ENCODE measurements at places on chromosomes 11 and 22.

DNA sequence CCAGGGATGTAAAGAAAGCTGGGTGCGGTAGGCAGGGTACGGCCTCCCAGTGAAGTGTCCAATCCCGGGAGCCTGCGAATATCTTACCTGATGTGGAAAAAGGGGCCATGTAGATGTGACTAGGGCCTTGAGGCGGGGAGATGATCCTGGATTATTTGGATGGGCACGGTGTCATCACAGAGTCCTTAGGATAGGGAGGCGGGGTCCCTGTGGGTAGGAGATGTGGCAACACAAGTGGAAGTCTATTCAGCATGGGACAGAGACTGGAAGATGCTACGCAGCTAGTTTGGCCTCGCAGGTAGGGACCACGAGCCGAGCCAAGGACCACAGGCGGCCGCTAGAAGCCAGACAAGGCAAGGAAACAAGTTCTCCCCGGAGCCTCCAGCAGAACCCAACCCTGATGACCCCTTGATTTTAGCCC is 46.4 kb upstream of the SHANK2 start:
- no peak for DNase-seq

- DNase-seq = peak; percentile 93
Measured at GRCh38 chr11:64652586-64653387, 61.8 kb downstream of the SLC22A12 start.

DNA sequence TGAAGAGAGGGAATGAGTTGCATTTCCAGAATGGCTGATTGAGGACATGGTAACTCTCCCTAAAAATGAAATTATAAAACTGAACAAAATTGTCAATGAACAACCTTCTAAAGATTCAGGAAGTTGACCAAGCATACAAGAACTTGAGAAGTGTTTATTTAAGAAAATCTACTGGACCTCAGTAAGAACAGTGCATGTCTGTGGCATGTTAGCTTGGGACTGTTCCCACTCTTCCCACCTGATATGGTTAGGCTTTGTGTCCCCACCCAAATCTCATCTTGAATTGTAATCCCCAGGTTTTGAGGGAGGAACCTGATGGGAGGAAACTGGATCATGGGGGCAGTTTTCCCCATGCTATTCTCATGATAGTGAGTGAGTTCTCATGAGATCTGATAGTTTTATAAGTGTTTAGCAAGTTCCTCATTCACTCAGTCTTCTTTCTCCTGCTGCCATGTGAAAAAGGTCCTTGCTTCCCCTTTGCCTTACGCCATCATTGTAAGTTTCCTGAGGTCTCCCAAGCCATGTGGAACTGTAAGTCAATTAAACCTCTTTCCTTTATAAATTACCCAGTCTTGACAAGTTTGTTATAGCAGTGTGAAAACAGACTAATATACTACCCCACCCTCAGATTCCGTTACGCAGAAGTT is 15.4 kb downstream of the MS4A13 start:
- no peak for DNase-seq

DNA sequence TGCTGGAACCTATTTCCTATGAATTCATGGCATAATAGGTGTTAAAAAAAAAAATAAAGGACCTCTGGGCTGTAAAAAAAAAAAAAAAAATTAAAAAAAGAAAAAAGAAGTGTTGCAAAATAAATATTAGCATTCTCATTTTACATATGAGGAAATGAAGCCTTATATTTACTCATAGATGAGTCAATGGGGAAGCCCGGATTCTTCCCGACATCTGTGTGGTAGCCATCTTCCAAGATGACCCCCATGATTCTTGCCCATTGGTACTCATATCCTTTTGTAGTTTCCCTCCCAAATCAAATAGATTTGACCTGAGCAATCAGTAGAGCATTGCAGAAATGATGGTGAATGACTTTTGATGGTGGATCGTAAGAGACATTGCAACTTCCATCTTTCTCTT is 3.0 kb upstream of the SWAP70 start:
- DNase-seq = no peak

DNA sequence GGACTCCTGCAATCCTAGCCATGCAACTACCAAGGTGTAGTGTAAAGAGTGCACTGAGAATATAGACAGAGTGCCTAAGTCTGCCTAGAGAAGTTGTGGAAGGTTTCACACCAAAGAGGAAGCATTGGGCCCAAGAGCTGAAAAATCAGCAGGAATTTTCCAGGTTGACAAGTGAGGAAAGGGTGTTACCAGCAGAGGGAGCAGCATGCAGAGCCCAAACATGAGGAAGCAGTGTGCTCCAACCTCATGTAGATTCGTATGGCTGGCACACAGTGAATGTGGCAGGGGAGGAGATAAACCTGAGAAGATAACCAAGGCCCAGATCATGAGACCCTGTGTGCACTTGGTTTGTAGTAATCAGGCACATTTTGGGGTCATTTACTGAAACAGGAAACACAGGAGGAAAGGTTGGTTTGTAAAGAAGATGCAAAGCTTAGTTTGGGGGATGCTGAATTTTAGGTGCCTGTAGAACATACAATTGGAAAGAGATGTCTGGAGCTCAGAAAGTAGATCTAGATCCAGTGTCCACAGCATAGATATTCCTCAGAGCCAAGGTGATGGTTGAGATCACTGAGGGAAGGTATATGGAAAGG is 1.7 kb downstream of the HPX start:
- peak; percentile 51 for DNase-seq

DNA sequence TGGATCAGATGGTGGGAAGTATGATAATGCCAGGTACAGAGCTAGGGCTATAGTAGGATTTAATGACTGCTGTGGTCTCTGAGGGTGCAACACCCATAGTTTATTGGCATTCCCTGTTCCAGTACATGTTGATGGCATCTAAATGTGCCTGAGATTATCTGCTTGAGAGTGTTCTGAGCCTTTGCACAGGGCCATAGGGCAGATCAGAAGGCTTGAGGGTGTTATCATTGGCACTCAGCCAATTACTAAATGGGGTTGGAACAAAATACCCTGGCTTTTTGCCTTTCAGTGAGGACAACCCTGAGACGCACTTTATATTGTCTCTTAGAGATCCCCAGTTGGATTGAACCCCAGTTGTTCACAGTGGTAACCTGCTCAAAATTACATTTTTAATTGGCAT is 6.7 kb downstream of the SLC5A12 start:
- DNase-seq = no peak

GRCh38 chr11:91078221-91078620 is 855.4 kb upstream of the CHORDC1 start:
- DNase-seq = no peak

- DNase-seq = no peak
Measured at GRCh38 chr11:113188371-113188834, 126.0 kb upstream of the TTC12 start.

DNA sequence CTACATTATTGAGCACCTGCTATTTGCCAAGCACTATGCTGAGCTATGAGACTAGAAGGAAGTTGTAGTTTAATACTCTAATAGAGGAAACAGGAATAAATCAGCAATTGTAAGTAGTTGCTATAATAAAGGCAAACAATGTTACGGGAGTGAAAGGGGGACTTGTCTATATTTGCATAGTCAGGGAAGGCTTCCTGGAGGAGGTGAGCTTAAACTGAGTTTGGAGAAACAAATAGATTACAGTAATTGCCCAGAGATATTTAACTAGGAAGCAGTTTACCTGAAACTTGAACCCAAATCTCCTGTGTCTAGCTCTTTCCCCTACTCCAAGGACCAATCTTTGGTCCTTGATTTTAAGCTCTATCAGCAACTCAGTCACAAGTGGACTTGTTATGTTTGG is 2.1 kb upstream of the ENTHD1 start:
- DNase-seq = no peak

DNA sequence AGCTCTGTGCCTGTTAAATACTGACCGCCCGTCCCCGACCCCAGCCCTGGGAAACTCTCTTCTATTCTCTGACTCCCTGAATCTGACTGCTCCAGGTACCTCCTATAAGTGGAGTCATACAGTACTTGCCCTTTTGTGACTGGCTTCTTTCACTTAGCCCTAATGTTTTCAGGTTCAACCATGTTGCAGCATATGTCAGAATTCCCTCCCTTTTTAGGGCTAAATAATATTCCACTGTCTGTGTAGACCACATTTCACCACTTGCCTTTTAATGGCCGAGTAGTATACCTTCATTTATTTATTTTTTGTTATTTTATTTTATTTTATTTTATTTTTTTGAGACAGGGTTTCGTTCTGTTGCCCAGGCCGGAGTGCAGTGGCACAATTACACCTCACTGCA is 100.6 kb downstream of the RPS6KA4 start:
- no peak for DNase-seq

GRCh38 chr11:127493330-127494022 is 492.9 kb upstream of the KIRREL3 start:
- DNase-seq = peak; percentile 79

- DNase-seq = no peak
Measured at GRCh38 chr11:32891657-32892354, 805 bp upstream of the QSER1 start.

DNA sequence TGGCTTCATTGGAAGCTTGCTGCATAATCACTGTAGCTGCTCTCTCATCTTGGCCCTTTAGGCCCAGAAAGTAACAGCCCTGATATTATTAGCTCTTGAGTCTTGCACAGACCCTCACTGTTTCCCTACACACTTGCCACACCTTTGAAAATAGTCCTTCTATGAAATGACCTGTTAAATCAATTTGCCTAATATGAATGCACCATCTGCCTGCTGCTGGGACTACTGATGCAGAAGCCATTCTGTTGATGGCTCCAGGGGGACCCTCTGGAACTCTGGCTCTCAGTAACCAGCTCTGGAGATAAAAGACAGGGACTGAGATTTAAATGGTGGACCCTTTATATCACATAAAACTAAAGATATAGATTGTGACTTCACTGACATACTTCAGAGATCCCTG is 14.7 kb upstream of the AMPD3 start:
- peak; percentile 36 for DNase-seq

GRCh38 chr11:64771861-64772260 is 6.5 kb downstream of the SF1 start:
- DNase-seq = no peak

DNA sequence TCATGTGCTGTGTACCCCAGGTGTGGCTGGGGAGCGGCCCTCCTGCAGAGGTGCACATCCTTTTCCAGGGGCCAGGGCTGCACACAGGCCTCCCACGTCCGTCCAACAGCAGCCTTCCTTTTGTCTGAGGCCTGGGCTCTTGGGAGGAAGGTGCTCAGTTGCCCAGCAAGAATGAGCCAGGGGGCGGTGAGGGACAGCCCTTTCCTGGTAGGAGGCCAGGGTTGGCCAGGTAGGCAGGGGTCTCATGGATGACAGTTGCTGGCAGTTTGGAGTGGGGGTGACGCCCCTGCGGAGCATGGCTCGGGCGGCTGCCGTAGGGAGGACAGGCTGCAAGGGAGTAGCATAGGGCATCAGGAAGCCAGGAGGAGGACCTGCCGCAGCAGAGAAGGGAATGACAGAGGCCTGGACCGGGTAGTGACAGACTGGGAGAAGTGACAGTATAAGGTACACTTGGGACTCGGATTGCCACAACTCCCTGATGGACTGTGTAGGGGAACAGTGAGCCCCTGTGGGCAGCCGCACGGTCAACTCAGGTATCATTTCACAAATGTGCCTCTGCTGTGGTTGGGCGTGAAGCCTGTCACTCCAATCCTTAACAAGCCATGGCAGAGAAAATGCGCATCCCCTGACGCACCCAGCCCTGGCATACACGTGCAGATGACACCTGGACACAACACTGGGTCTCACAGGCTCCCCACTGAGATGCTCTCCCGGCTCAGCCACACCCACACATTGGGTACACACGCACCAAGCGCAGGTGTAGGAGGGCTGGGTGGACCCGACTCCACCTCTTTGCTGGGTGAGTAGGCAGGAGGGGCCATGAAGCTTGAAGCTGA is 79.7 kb downstream of the DGCR2 start:
- no peak for DNase-seq

GRCh38 chr11:117017456-117017855 is 80.8 kb downstream of the SIK3 start:
- DNase-seq = no peak

GRCh38 chr11:95361180-95361579 is 130.2 kb upstream of the SESN3 start:
- DNase-seq = no peak

DNA sequence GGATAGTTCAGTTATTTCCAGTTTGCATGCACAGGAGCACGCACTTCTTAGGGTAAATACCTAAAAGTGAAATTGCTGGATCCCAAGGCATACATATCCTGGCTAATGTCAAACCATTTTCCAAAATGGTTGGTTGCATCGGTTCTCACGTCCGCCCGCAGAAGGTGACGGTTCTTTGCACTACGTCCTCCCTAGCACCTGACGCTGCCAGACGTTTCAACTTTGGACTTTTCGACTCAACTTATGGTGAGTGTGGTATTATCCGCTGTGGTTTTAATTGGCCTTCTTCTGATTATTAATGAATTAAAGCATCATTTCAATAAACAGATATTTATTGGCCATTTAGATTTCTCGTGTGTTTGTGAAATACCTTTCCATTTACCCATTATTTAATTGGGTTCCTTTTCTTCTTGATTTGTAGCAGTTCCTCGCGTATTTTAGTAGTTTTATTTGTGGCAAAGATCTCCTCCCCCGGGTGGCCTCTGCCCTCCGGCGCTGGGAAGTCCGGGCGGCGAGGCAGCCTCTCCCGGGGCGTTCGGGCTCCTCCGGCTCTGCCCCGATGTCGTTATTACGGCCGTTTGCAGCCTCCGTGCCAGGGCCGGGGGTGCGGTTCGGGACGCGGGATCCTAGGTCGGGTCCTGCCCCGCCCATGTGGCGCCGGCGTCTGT is at the start of gene JHY:
TSS of gene JHY (plus strand) at position 571 of the 668 bp plus-strand sequence. CDS start 3,091 bp downstream, outside the sequence.
- DNase-seq = no peak

- no peak for DNase-seq
Measured at GRCh38 chr11:16630651-16631050, 107.8 kb upstream of the C11orf58 start.

GRCh38 chr22:27745809-27746208 is 55.7 kb downstream of the MN1 start:
- no peak for DNase-seq

DNA sequence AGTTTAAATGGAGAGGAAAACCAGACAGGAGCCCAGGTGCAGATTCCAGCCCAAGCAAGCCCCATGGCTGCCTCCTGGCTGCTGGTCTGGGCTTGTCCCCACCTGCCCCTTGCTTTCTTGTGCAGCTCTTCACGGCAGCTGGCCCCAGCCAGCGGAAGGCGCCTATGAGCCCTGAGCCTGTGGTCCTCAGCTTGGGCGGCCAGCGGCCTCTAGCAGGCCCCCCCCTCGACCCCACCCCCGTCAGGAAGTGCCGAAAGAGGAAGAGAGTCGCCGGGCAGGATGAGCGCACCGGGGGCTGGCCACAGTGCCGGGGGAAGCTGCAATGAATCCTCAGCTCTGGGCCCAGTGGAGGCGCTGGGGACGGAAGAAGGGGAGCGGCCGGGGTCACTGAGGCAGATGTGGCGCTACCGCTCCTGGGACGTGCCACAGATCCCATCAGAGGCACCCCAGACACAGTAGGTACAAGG is 2.1 kb upstream of the DGKZ start:
- no peak for DNase-seq

All from brain (organoid and tissue), 16 donors.